ENCODE measurements at places on chromosomes 12 and 14. TPM values are rescaled to one million over a fixed set of nuclear protein-coding genes. Genes with fewer than 3 reads are reported as not detected.

Gene CLEC4D
- polyA plus RNA-seq, result 0.19 TPM

Gene ADAMTS20
- polyA plus RNA-seq, result 0.07 TPM

Gene CLEC6A
- polyA plus RNA-seq, result not detected

Gene GOLGA3
- polyA plus RNA-seq, result 34.9 TPM

Gene SMCO2
- 0.22 TPM for polyA plus RNA-seq

Gene BCAT1
- polyA plus RNA-seq, result 38.1 TPM

Gene PTHLH
- polyA plus RNA-seq, result 2.2 TPM

Gene ZDHHC22
- polyA plus RNA-seq, result 0.06 TPM

Gene KRT85
- polyA plus RNA-seq, result not detected

Gene SYNE3
- 2.0 TPM for polyA plus RNA-seq

Measured in right lung (tissue), 10 donors.